ENCODE measurements at places on chromosomes 3 and 15.

DNA sequence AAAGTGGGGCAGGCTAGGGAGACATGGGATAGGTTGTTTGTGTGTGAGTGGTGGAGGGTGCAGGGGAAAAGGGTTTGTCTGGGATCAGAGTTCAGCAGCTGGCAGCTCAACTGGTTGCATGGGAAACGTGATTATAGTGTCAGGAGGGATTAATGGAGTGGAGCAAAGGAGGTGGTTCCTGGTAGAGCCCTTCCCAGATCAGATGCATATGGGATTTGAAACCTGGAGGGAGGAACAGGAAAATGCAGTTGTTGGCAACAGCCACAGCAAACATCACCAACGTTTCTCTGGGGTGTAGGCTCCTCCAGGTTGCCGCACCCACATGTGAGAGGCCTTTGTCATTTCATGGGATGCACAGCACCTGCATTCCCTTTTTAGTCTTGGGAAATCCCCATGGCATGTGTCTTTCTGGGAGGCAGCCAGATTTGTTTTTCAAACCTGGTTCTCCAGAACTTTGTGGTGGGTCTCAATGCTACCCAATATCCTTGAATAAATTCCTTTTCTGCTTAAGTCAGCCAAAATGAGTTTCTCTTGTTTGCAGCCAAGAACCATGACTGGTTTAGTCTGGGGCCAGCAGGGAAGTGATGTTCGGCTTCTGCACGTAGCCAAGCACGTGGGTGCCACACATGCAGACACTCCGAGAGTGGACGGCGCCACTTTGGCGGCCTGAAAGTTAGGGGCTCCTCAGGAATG is 61.3 kb downstream of the BDH1 start:
- DNase-seq: no peak

DNA sequence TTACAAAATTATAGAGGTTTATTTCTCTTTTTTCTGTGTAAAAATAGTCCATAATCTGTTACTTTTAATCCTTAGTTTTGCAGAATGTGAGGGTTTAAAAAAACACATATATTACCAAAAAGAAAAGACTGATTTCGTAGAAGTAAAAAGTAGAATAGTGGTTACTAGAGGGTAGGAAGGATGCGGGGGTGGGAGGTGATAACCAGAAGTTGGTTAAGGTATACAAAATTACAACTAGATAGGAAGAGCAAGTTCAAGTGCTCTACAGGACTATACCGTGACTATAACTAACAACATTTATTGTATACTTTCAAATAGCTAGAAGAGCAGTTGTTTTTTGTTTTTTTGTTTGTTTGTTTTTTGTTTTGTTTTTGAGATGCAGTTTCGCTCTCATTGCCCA is 16.1 kb downstream of the CASR start:
- no peak for DNase-seq

DNA sequence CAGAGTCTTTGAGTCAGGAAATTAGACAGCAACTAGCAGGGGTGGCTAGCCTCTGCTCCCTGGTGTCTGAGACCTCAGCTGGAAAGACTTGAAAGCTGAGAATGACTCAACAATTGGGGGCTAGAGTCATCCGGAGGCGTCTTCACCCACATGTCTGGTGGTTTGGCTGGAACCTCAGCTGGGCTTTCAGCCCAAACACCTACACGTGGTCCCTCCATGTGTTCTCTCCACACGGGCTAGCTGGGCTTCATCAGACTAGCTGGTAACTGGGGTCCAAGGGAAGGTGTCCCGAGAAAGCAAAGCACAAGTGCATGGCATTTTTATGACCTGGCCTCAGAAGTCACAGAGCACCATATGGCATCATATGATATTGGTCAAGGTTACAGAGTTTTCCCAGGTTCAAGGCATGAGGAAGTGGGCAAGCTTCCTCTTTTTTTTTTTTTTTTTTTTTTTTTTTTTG is 19.9 kb upstream of the ABHD2 start:
- no peak for DNase-seq

- DNase-seq: no peak
Observed at GRCh38 chr15:55703873-55704301, 39.1 kb downstream of the PRTG start.

GRCh38 chr3:140420621-140421357 is 257.1 kb upstream of the TRIM42 start:
- no peak for DNase-seq

DNA sequence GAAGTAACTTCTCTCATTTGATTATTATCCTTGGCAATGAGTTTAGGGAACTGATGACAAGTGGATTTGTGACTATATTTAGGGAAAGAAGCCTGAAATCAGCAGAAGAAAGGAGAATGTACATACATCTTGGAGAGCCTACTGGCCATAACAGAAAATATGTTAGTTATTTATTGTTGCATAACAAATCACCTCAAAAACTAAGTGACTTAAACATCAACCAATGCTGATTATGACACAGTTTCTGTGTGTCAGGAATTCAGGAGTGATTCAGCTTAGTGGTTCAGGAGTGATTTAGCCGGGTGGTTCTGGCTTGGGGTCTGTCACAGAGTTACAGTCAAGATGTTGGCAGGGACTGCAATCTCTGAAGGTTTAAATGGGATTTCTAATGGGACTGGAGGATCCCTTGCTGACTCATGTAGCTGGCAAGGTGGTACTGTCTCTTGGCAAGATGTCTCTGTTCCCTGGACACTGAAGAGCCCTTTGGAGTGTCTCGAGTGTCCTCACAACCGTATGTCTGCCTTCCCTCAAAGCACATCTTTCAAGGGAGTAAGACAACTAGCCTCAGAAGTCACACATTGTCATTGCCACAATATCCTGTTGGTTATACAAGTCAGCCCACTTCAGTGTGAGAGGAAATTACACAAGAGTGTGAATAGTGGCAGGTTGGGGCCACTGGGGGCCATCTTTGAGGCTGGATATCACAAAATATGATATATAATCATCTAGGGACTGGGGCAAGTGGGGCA is 248.9 kb downstream of the SV2B start:
- DNase-seq: no peak

DNA sequence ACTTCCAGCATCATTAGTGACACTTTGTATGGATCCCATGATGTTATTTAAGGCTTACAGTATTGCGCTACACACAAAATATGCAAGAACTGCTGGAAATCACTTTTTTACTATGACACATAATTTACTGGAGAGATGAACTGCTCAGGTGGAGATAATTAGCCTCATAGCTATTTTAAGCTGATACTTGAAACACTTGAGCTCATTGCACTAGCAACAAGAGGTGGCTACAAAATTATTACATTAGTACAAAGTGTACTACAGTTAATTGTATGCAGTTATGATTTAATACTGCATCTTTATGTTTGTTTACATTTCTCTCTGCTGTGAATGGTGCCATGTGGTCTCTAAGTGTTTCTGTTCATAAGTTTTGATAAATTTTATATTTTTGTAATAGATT is 6.5 kb upstream of the LZTFL1 start:
- DNase-seq: no peak

DNA sequence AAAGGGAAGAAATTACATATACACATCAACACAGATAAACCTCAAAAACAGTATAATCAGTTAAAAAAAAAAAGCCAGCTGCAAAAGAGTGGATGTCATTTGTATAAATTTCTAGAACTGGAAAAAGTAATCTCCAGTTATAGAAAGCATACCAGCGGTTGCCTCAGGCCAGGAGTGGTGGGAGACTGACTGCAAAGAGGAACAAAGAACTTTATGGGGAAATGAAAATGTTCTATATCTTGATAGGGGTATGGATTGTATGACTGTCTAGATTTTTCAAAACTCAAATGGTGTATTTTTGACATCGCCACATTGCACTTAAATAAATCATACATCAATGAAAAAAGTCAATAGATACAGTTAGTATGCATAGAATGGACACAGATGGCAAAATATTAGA is 241.6 kb downstream of the SCAPER start:
- no peak for DNase-seq

DNA sequence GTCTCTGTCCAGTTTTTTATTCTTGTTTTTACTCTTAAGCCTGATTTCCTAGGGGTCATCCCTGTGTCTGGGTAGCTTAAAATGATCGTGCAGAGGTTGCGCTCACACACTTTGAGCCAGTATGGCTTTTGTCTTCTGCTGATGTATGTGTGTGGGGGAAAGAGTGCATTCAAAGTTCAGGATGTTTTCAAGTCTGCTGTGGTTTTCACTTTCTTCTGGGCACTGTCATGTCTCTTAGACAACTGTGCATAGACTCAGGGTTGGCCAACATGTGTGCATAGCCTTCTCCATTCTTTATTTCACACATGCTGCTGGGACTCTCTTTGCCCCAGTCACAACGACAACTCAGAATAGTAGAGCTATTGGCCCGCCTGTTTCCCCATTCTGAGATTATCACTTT is 139.1 kb downstream of the WNT7A start:
- no peak for DNase-seq

- no peak for DNase-seq
Observed at GRCh38 chr15:51424780-51425179, 83.3 kb downstream of the GLDN start.

- peak; percentile 77 for DNase-seq
Observed at GRCh38 chr3:183188895-183189462, 26.4 kb upstream of the LAMP3 start.

DNA sequence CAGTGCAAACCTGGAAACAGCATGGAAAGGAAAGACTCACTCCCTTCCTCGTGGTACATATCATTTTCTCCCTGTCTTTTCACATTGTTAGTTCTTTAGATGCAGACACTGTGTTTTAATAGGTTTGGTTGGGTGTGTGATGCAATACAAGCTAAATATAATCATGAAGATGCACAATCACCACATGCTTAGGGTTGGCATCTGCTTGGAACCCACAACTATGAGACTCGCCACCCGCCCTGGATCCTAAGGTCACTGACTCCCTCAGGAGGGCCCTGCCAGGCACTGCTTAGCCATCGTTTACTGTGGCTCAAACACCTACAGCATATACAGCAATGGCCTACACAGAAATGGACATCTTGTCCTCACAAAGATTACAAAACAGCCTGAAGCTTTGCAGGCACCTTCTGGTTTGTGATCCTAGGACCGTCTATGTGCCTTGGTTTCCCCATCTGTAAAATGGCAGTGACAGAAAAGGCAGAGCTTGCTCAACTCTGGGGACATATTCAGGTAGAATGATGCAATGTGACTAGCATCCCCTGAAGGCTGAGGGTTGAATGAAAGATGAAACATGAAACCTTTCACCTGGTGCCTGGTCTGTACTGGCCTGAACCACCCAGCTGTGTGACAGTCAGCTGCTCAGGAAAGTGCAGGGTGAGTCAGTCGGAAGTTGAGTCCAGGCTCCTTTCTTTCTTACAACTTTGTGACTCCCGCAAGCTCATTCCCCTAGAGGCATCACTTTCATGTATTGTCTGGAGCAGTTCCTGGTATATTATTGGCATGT is 123.6 kb upstream of the PFN2 start:
- no peak for DNase-seq

DNA sequence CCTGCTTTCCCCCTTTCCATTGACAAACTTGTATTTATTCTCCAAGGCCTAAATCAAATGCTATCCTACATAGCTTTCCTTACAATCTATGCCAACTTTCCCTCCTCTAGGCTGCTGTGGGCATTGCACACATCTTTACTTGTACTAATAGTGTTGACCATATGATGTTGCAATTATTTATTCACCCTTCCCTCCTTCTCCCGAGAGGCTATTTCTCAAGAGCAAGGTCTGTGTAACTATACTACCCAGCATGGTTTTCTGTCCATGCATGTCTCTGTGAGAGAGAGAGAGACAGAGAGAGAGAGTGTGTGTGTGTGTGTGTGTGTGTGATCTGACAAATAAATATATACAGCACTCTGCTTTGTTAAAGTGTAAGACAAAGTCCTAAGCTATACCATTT is 63.8 kb downstream of the GTPBP8 start:
- DNase-seq: no peak

DNA sequence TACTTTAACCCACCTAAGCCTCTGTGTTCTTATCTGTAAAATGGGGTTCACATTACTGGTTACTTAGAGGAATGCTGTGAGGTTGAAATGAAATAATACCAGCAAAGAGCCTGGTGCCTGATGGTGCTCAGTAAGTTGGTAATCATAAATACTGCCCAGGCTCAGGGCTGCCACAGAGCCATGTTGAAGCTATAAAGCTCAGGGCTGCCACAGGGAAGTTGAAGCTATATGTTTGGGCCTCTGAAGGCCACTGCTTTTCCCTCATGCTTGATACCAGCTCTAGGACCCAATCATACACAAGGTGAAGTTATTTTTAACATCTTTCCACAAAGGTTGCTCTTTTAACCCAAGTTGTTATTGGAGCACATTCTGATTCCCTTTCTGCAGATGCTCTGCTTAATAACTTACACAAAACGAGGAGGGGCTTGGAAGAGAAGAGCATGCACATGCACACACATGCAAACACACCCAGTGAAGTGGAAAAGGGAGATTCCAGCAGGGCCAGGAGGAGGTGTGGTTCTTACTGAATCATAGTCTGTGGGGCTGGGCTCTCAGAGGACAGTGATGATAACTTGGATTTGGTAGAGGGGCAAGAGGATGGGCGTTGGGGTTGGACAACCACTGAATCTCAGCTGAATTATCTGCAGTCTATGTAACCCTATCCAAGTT is 17.4 kb downstream of the PARP14 start:
- DNase-seq: no peak

DNA sequence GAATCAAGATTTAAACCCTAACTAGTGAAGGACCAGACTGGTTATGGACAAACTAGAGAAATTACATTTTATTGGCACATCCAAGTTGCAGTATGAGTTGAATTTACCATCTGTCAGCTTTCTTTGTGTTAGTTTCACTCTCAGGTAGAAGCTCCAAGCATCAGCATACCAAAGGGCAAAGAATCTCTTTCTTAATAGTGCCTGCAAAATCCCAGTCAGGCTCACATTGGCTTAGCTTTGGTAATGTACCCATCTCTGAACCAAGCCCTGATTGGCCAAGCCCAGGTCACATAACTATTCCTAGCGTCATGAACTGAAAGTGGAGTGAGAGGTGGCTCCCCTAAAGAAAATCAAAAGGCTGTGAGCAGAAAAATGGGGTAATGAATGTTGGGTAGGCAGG is 66.9 kb downstream of the CCNL1 start:
- no peak for DNase-seq

DNA sequence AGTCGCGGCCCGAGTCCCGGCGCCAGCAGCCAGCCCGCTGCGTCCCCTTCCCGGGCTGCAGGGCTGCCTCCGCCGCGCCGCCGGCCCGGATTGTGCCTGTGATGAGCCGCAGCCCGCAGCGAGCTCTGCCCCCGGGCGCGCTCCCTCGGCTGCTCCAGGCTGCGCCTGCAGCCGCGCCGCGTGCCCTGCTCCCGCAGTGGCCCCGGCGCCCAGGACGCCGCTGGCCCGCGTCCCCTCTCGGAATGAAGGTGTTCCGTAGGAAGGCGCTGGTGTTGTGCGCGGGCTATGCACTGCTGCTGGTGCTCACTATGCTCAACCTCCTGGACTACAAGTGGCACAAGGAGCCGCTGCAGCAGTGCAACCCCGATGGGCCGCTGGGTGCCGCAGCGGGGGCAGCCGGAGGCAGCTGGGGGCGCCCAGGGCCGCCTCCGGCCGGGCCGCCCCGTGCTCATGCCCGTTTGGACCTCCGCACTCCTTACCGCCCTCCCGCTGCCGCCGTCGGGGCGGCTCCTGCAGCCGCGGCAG is 1.2 kb downstream of the CHST2 start:
- DNase-seq: no peak

- DNase-seq: no peak
Observed at GRCh38 chr3:70096376-70097066, 97.0 kb downstream of the SAMMSON start.

Measured in WTC11 (cell line).